Activated T-cell treated with anti-CD3 and anti-CD28 coated beads, Interleukin-2, amount 50 U/mL, for 72 hours (primary cell): ENCODE measurements at places on chromosomes 2 and 18. TPM values are rescaled to one million over a fixed set of nuclear protein-coding genes. Genes with fewer than 3 reads are reported as not detected.

UGT1A6 gene
- total RNA-seq, result not detected

CCDC195 gene
- not detected for total RNA-seq

UGT1A9 gene
- not detected for total RNA-seq

GREB1 gene
- 2.2 TPM for total RNA-seq

FAM124B gene
- 0.32 TPM for total RNA-seq

HNRNPLL gene
- 80.7 TPM for total RNA-seq

LOXL3 gene
- 3.1 TPM for total RNA-seq

DNA sequence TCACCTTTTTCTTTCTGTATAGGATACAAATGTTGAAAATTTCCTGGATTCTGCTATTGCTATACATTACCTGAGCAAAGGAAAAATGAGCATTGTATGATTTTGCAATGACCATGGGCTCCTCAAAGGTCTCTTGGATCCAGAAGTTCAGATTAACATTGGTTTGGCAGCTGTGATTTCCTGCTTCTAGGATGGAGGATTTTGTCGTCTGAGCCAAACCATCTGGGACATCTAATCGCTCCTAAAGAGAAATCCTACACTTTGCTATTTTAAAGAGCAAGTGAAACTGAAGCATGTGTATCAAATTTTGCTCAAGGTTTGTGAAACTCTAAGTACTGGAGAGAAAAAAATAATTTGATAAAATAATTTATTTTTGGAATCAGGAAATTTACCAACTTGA, 115.1 kb upstream of the ST6GAL2 start:
- H3K27me3 ChIP-seq, result no peaks in the 10 kb centered on the region
- no peak overlapping the region for H3K4me3 ChIP-seq
- H3K4me1 ChIP-seq, result no peaks in the 10 kb centered on the region

- no peaks in the 10 kb centered on the region for H3K36me3 ChIP-seq
- H3K4me1 ChIP-seq, result no peaks in the 10 kb centered on the region
- DNase-seq, result no peak
- no peaks in the 10 kb centered on the region for H3K27me3 ChIP-seq
Observed at GRCh38 chr2:223602972-223603371, 811 bp upstream of the SCG2 start.

- H3K4me1 ChIP-seq, result peaks cover 17% of the 10 kb centered on the region
- no peak overlapping the region for H3K4me3 ChIP-seq
Observed at GRCh38 chr2:101120124-101120996, 30.8 kb downstream of the TBC1D8 start.

DNA sequence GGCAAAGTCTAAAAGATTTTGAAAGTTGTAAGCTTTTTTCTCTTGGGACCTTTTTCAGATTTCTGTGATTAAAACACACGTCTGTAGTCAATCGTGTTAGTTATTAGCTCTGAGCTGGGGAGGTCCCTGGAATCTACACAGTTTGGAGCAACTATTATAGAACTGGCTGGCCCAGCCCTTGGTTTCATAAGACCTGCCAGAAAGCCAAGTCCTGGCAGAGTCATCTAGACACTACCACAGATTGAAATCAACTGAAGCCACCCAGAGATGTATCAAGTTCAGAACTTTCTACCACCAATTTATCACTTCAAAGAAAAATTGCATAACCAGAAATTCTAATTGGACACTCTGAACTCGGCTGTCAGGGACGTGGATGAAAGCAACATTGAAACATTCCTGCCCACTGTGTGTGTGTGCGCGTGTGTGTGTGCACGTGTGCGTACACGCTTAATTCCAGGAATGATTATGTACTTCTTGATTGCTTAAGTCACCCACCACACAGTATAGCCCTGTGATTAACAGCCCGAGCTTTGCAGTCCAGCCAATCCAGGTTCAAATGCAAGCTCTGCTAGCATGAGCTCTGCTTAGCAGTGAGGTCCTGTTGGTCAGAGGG, 126.3 kb downstream of the TPGS2 start:
- H3K4me1 ChIP-seq, result no peaks in the 10 kb centered on the region
- peaks cover 24% of the 10 kb centered on the region for H3K27me3 ChIP-seq
- H3K4me3 ChIP-seq, result no peak overlapping the region
- no peaks in the 10 kb centered on the region for H3K36me3 ChIP-seq
- H3K27ac ChIP-seq, result no peak overlapping the region

DNA sequence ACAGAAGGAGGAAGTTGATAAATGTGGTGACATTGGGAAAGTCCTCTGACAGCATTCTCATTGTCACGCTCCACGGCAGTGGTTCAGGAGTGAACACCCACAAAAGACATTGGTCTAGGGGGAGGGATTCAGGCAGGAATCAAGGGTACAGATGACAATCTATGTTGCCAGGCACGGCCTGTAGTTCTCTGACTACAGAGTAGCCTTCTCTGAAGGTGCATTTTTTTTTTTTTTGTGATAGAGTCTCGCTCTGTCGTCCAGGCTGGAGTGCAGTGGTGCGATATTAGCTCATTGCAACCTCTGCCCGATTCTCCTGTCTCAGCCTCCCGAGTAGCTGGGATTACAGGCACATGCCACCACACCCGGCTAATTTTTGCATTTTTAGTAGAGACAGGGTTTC, 7.4 kb upstream of the MOB1A start:
- H3K4me3 ChIP-seq, result peak overlapping the region; percentile 42
- H3K27me3 ChIP-seq, result peaks cover 3% of the 10 kb centered on the region
- peaks cover 2% of the 10 kb centered on the region for H3K36me3 ChIP-seq
- peak; percentile 68 for DNase-seq
- peak overlapping the region; percentile 73 for H3K27ac ChIP-seq

GRCh38 chr2:37350034-37350433, 5.6 kb downstream of the QPCT start:
- no peak overlapping the region for H3K27ac ChIP-seq
- H3K27me3 ChIP-seq, result peaks cover 61% of the 10 kb centered on the region
- no peak for DNase-seq
- H3K36me3 ChIP-seq, result no peaks in the 10 kb centered on the region

- H3K27ac ChIP-seq, result no peak overlapping the region
- H3K36me3 ChIP-seq, result peaks cover 3% of the 10 kb centered on the region
- no peaks in the 10 kb centered on the region for H3K27me3 ChIP-seq
- H3K4me1 ChIP-seq, result peaks cover 31% of the 10 kb centered on the region
- DNase-seq, result no peak
- no peak overlapping the region for H3K4me3 ChIP-seq
Observed at GRCh38 chr2:203672856-203673255, 33.6 kb upstream of the CD28 start.

GRCh38 chr2:155815851-155816250, 516.7 kb downstream of the NR4A2 start:
- H3K27me3 ChIP-seq, result no peaks in the 10 kb centered on the region
- no peaks in the 10 kb centered on the region for H3K4me1 ChIP-seq
- no peak for DNase-seq
- H3K4me3 ChIP-seq, result no peak overlapping the region
- no peak overlapping the region for H3K27ac ChIP-seq

DNA sequence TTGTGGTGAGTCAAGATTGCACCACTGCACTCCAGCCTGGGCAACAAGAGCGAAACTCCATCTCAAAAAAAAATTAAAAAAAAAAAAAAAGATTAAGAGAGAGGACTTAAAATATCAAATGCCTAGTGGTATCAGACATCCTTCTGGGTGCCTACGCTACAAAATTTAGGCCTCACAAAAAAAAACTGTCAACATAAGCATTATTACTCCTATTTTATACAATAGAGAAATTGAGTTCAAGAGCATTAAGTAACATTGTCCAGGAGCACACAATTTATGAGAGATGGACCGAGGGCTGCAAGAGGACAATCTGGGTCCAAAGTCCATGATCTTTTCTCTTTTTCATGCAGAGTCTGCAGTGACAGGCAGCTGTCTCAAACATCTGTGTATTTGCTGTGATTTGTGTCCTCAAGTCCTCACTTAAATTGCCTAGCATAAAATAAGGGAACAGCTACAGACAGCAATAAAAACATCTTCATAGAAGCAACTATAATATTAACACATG, 62.4 kb downstream of the OSR1 start:
- DNase-seq, result no peak
- H3K4me3 ChIP-seq, result no peak overlapping the region
- no peaks in the 10 kb centered on the region for H3K36me3 ChIP-seq
- H3K4me1 ChIP-seq, result no peaks in the 10 kb centered on the region

- peaks cover 40% of the 10 kb centered on the region for H3K27me3 ChIP-seq
- H3K4me3 ChIP-seq, result no peak overlapping the region
- H3K4me1 ChIP-seq, result peaks cover 8% of the 10 kb centered on the region
Observed at GRCh38 chr18:10519366-10519765, 6.5 kb upstream of the NAPG start.

DNA sequence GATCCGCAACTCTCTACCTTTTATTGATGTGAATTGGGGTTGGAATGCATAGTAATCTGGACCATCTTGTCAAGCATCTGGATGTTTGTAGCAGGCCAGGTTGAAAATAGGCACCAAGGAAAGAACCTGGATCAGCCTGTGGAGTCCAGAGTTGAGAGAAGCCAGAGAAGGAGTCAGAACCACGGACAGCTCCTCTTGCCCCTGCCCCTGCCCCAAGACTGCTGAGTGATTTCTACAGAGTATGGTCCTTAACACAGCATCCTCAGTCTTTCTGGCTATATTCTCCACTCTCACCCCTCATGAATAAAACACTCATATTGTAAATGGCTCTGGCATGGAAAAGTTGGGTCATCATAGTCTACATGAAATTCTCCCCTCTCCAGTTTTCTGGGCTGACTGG, 154.6 kb downstream of the LOXHD1 start:
- H3K27ac ChIP-seq, result no peak overlapping the region
- DNase-seq, result no peak
- H3K4me1 ChIP-seq, result no peaks in the 10 kb centered on the region
- peaks cover 6% of the 10 kb centered on the region for H3K27me3 ChIP-seq

DNA sequence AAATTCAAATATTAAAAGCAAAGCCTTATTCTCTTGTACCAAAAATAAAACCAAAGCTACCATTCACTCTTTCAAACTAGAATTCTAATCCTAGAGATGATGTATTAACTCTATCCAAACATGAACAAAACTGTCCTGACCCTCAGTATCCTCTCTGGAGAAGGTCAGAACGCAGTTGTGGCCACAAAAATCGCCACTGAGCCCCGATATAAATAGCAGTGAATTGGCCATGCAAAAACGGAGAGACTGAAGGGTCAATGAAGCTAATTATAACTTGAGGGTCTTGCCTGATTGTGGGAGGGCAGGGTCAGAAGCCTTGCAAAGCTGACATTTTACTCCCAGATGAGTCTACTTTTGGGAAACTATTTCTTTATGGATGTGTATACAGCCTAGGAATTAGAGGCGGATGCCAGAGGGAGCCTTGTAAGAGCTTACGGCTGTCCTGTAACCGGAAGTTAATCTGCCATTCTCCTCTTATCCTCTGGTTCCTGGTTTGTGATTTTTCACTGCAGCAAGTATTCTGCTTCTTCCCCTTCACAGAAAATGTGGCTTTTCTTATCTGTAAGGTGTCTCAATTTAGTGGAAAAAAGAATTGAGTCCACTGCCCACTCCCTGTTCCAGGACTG, 28.1 kb downstream of the CAVIN2 start:
- peaks cover 38% of the 10 kb centered on the region for H3K27me3 ChIP-seq
- H3K27ac ChIP-seq, result no peak overlapping the region
- no peak for DNase-seq

GRCh38 chr18:56003009-56003719, 415.2 kb upstream of the TCF4 start:
- H3K27ac ChIP-seq, result no peak overlapping the region
- no peaks in the 10 kb centered on the region for H3K27me3 ChIP-seq
- no peaks in the 10 kb centered on the region for H3K36me3 ChIP-seq
- H3K4me1 ChIP-seq, result no peaks in the 10 kb centered on the region

- no peak overlapping the region for H3K27ac ChIP-seq
- peaks cover 1% of the 10 kb centered on the region for H3K36me3 ChIP-seq
- no peak overlapping the region for H3K4me3 ChIP-seq
- DNase-seq, result no peak
- H3K4me1 ChIP-seq, result peaks cover 26% of the 10 kb centered on the region
Observed at GRCh38 chr2:224561234-224562005, 23.7 kb downstream of the CUL3 start.

GRCh38 chr2:174080672-174081121, 115.5 kb upstream of the SP3 start:
- no peak overlapping the region for H3K4me3 ChIP-seq
- H3K4me1 ChIP-seq, result no peaks in the 10 kb centered on the region
- no peak for DNase-seq
- no peaks in the 10 kb centered on the region for H3K27me3 ChIP-seq
- H3K27ac ChIP-seq, result no peak overlapping the region

GRCh38 chr18:5874336-5874735, 21.0 kb downstream of the TMEM200C start:
- no peak overlapping the region for H3K4me3 ChIP-seq
- H3K4me1 ChIP-seq, result no peaks in the 10 kb centered on the region
- peaks cover 19% of the 10 kb centered on the region for H3K27me3 ChIP-seq
- no peak for DNase-seq
- no peak overlapping the region for H3K27ac ChIP-seq

DNA sequence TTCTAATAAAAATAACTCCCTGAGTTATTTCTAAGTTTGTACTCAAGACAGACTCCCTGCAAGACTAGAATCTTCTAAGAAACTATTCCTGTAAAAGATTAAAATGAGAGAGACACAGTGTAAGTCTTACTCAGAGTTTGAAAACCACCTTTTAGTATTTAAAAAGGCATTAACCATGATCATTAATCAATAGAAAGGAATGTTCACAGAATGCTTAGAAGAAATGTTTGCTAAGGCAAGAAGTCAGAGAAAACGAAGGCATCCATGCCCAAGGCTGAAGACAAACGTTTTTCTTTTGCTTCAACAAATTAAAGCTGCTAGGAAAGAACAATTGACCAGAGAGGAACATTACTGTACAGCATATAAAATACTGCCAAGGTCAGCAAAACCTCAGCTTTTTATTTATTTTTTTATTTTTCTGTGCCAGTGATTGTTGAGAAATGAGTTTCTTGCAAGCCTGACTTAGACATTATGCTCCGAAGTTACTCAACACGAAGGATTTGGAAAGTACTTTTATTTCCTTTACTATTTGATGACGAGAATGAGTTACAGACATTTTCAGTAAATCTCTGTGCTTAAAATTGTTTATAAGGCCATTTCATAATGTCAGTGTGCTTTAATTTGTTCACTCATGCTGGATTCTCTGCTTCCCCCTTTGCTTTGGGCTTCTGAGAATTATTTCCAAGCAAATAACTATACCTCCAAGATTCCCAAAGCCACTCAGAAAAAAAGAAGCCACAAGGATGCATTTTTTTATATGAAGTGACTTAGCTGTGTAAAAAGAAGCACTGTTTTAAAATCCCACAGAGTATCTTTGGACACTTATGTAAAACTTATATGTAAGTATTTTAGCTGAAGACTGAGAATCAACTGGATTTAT, 20.5 kb downstream of the RND3 start:
- H3K27ac ChIP-seq, result no peak overlapping the region
- no peak for DNase-seq
- H3K4me1 ChIP-seq, result no peaks in the 10 kb centered on the region
- no peaks in the 10 kb centered on the region for H3K27me3 ChIP-seq
